ENCODE measurements at places on chromosomes 2 and 18.

- DNase-seq, result no peak
These were observed 11.2 kb downstream of the NABP1 start for GRCh38 chr2:191688934-191689695.

DNA sequence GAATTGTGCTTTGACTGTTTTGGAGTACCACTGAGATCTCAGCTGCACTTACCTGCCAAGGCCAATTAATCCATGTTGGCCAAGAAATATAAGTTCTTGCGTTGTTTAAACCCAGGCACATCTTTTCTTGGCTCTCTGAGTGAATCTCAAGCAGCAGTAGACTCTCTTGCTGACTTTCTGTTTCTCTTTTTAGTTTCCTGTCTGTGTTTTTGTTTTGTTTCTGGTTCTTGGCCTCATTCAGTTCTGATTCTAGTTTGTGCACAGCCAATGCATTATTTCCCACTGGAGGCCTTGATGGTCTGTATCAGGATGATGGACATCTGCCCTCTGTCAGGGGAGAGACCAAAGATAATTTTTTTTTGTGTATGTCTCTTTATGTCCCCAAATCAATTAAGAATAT is 379.4 kb downstream of the CDH2 start:
- no peak for DNase-seq

- DNase-seq, result no peak
These were observed 83.6 kb downstream of the SESTD1 start for GRCh38 chr2:179181002-179181401.

- DNase-seq, result no peak
These were observed 80.8 kb downstream of the TCF7L1 start for GRCh38 chr2:85213901-85214512.

DNA sequence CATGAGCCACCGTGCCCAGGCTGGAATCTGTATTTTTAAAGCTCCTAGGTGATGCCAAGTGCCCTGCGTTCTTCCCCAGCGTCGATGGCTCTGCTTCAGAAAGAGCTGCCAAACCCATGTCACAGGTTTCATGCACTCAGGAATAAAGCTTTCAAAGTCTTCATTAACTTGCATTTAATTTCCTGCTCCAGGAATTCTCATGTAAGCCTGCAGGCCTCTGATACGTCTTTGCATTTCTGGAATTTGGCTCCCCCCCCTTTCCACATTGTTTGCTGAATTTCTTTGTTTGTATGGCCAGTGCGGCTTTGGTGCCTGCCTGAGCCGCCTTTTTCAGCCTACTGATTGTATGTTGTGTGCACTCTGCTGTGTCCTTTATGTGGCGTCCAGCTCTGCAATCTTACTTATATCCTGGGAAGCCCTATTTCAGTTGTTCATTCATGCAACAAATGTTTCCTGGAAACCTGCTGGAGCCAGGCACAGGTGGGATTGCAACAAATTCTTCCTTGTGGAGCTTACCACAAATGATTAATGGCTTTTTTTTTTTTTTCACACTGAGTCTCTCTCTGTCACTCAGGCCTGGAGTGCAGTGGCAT is 17.9 kb upstream of the OTOF start:
- no peak for DNase-seq

- DNase-seq, result no peak
These were observed 96.7 kb upstream of the COPS8 start for GRCh38 chr2:236988690-236989624.

DNA sequence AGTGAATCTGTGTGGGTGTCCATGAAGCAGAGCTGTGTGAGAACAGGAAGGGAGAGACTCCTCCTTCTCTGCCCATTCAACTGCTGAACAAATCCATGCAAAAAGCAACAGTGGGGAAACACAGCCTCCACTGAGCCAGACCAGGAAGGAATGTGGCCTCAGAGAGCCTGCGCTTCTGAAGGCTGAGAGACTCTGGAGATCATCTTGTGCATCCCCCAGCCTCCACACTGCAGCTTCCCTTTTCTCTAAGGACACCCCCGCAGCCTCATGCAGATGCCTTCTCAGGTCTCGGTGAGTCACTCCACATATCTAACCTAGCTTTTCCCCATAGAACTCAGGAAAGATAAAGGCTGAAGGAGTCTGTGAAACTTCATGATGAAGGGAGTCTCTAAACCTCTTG is 402.9 kb downstream of the TNS1 start:
- DNase-seq, result no peak

DNA sequence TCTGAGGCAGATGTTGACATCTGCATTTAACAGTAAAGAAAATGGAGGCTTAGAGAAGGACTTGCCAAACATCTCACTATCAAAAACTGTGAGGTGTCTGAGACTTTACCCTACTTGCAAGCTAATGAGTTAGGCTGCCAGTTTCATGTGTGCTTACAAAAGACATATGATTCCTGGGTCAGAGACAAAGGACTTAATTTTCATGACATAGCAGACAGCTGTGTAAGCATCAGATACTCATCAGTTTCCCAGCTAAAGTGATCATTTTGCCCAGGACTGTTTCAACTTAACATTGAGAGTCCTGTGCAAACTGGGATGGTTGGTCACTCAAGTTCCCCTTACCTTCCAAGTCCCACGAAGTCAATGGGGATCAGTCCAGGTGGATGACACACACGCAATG is 18.9 kb upstream of the DAPL1 start:
- no peak for DNase-seq

All from CD4-positive, alpha-beta T cell treated with Interleukin-4 for 1 hour (primary cell).